ENCODE measurements at places on chromosomes 1 and 21.

GRCh38 chr1:169112241-169112640 is 5.8 kb downstream of the ATP1B1 start:
- no peak for DNase-seq

DNA sequence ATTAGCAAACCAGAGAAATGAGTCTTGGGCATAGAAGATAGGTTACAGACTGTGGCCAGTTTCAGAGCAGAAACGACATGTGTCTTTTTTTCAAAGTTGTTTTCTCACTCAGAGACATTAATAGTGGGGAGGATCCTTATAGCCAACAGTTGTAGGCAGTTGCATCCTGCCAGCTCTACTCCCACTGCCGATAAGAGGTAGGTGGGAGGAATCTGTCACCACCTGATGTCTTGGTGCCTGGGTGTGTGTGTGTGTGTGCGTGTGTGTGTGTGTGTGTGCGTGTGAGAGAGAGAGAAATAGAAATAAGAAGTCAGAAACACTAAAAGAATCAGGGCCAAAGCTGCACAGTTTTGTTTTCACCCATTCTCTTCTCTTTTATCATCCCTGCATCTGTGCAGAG is 219.5 kb downstream of the ZP4 start:
- DNase-seq, result no peak

- DNase-seq, result no peak
Observed at GRCh38 chr1:200464784-200465400, 55.1 kb upstream of the ZNF281 start.

DNA sequence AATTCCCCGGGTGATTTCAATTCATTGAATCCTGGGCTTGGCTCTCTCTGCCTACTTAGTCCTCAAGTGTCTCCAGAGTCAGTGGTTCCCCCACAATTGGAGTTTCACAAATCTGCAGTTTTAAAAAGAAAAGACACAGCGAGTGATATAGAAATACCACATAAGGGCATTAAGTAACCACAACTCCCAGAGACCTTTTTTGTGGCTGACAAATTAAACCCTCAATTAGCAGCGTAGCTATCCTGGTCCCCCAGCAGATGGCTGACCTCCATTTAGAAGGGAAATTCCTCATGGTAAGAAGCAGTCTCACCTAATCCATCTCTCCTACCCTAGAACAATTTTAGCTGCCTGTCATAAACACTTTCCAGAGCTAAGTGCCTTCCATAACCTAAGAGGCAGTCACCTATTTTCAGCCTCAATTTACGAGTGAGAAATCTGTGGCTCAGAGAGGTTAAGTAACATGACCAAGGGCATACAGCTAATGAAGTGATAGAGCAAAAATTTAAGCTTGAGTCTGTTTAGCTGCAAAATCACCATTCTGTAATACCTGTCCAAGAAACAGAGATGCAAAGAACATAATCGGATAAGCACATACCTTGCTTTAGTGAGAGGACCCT is 56.0 kb upstream of the NBPF3 start:
- DNase-seq, result no peak

GRCh38 chr1:150299716-150300115 is 6.1 kb downstream of the MRPS21 start:
- DNase-seq, result no peak

DNA sequence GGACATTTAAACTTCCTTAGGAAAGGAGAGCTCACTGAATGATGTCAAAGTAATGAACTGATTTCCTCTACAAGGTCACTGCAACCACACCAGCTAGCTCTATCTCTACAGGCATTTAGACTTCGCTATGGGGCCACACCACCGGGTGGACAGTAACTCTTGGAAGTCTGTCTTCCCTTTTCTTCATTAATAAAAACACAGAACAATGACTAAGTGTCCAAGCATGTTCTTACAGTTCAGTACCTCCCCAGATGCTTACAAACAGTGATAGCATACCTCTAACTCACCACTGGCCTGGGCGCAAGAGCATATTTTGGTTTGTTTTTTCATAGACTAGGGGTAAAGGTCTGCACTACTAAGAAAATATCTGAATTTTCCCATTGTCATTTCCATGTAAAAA is 54.6 kb downstream of the SIM2 start:
- no peak for DNase-seq

DNA sequence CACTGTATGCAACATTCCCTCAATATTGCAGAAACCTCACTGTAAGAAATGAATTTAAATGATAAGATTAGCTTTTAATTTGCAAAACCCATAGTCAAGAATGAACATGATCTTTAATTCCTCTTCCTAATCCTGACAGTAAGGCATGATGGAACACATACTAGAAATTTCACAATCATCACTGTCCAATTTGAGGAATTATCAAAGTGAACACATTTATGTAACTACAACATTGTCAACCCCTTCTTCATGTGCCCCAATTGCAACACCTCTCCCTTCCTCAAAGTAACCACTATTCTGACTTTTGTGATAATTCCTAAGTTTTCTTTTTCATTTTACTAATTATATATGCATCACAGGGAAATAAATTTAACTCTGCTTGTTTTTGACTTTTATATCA is 103.1 kb downstream of the LHX8 start:
- DNase-seq, result no peak

- DNase-seq, result peak; percentile 72
Observed at GRCh38 chr1:40530735-40531380, 579 bp upstream of the ZNF684 start.

DNA sequence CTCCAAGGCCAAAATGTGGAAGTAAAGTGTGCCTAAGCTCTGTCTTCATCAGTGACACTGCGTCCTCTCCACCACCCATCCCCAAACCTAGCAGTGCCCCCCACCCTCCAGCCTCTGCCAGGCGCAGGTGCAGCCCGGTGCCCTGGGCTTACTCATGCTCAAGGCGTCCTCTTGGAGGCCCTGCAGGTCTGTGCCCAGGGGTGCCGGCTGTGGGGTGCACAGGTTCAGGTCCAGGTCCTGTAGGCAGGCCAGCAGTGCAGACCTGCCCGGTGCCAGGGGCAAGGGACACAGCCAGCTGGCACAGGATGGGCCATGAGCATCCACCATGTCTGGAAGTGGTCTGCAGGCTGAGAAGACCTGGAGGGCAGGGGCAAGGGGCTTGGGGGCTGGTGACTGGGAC is 5.1 kb downstream of the ZNF683 start:
- DNase-seq, result no peak

- no peak for DNase-seq
Observed at GRCh38 chr1:156407344-156407743, 38.3 kb downstream of the RHBG start.

DNA sequence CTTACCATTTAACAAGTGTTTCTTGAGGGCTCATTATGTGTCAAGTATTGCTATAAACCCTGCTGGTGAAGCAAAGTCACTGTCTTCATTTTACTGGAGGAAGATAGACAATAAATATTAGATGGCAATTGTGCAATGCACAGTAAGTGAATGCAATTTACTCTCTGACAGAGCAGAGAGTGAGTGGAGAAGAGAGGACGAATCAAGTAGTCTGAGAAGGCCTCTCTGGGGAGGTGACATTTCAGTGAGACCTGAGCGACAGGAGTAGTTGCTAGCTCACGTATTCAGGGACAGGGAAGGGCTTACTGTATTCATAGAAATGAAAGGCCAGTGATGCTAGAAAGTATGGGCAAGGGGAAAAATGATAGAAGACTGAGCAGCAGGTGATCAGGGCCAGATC is 1.2 kb upstream of the NMNAT2 start:
- DNase-seq, result peak; percentile 14

- DNase-seq, result no peak
Observed at GRCh38 chr1:76668046-76668445, 199.2 kb upstream of the ST6GALNAC5 start.

DNA sequence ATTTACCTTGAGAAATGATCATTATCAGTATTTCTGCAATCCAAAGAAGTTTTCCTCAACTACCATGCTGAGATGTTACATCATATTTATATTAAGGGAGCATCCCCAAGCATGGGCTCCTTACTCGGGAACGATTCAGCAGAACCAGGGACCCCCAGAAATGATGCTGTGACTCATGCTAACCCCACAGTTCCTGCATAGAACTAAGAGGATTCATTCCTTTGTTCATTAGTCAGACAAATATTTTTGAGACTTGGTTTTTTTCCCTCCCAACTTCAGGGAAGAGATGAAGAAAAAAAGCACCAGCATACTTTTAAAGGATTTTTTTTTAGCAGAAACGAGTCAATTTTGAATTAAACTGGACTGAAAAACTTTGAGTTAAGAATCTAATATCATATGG is 49.2 kb upstream of the COL24A1 start:
- DNase-seq, result no peak

DNA sequence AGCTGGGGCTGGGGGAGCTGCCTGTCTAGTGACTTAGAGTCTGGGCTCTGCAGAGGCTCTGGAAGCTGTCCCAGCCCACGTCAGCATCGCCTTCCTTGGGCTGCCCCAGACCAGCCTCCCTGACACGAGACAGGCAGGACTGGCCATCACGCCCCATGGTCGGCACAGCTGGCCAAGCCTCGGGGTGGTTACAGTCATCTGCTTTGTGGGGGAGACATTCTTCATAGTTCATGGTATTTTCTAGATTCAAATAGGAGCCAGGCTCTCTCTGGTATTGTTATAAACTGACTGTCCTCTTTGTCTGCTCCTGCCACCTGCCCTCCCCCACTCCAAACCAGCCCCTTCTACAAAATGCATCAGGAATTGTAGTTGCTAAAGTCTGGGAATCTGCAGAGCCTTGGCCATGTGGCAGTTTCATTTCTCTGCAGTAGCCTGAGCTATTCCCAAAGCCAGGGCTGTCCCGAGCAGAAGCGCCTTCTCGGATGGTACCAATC is 29.4 kb downstream of the OLFML2B start:
- no peak for DNase-seq

DNA sequence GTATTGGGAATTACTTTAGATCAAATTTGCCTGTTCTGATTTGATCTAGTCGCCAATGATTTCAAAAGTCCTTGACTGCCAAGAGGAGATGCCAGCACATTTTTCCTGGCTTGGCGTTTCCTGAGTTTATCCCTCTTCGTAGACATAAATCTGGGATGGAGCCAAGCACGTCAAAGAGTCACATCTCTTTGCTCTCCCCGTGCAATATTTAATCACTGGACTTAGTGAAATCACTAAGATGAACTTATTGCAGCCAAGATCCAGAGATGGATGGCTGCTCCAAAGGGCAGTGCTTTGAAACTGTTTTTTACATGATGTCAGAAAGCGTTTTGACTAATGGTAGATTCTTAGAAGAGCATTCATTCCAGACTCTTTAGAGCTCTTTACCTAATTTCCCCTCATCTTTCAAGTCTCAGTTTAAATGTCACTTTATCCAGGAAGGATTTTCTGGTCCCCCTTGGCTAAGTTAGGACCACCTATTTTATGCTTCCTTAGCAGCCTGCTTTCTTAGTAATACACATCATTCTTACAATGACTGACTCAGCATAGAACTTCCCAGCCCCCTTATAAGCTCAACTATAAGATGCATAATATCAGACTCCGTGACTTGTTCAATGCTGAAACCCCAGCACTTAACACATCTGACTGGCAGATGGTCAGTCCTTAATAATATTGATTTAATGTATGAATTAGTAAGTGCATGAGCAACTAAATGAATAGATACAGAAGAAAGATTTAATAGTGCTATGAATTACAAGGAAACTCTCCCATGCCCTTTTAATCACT is 94.4 kb upstream of the GREM2 start:
- no peak for DNase-seq

- DNase-seq, result no peak
Observed at GRCh38 chr1:167661527-167662426, 31.7 kb downstream of the RCSD1 start.

DNA sequence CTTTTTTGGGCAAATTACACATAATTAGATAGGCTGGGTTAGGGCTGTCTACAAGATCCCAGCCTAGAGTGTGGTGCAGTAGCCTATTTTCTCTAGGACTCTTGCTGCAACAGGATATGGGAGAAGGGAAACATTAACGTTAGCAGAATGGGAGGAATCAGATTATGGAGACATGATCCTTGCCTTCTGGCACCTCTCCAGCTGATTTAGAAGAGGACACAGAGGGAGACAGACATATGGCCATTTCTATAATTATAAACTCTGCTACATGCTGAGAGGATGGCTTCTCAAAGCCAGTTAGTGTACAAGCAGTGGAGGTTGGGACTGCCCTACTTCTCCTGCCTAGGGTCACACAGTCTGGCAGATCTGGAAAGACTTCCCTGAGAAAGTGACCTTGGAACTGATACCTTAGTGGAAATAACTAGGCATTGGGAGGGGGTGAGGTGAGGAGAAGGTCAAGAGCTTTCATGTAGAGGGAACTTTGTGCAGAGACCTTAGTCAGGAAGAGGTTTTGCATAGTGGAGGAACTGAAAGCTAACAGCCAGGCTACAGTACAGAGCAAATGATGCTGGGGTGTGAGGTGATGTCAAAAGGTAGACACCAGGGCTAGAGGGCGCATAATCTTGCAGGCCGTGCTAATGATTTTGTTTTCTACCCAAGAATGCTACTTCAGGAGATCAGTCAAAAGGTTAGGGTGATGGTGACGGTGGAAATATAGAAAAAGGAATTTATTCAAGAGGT is 1.2 kb upstream of the CD1D start:
- DNase-seq, result no peak

- DNase-seq, result no peak
Observed at GRCh38 chr1:87915771-87916170, 587.1 kb downstream of the LMO4 start.

- no peak for DNase-seq
Observed at GRCh38 chr1:154912755-154913154, 23.8 kb downstream of the PMVK start.

DNA sequence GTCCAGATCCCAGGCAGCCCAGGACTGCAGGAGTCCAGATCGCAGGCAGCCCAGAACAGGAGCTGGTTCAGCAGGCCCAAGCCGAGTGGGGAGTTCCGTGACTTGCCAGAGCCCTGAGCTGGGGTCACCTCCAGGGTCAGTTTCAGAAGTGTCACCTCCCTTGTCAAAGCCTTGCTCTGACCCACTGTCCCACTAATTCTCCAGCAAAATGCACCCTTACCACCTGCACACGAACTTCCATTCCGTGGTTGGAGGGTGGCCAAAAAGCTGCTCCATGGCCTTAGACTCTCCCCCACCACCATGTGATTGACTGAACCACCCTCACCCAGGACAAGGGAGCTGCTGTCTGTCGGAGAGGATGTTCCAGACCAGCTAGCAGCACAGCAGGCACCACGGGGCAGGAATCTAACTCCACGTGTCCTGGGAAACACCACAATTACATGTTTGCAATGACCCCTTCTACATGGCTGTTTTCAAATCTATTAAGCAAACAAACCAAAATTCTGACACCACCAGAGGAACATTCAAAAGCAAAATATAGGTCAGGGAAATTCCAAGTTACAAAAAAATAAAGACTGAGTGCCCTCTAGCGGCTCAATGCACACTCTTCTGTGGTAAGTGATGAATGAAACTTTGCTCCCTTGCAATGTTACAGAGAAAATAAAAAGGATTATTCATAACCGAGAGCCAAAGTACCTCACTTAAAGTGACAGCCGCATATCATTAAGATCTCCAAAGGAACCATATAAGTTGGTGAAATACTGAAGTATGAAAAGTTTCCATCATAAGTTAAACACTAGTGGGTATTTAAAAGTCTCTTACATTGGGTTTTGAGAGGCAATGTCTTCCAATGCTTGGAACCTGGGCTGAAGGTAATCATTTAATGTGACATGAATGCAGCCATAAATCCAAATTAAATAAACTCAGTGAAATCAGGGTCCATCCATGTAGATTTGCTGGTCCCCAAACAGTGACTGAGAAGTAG is 76.3 kb downstream of the NPHP4 start:
- peak; percentile 26 for DNase-seq

- DNase-seq, result no peak
Observed at GRCh38 chr1:30909365-30910068, 959 bp upstream of the SDC3 start.

Measured in NCI-H2227 treated with DMSO at 0.1 percent for 48 hours (cell line).